Inflammatory macrophage treated with lipopolysaccharide for 4 hours (primary cell): ENCODE measurements at places on chromosomes 11 and 22.

- DNase-seq = no peak
These were observed 22.9 kb downstream of the UQCR10 start for GRCh38 chr22:29790061-29790460.

DNA sequence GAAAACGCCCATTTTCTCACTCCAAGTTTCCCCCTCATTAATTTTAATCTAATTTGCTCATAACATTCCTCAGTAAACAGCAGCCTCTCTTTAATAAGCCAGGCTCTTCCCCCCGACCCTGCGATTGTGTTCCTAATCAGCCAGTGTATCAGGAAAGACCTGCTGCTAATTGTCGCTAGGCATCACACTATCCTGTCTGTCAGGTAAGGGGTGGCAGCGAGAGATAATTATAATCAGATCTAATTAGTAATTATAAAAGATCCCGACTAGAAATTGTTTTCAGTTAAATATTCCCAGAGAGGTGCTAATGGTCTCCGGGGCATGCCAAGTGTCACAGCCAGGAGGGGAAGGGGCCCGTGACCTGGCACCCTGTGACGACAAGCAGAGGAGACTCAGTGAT is 142.8 kb downstream of the ST3GAL4 start:
- DNase-seq = no peak

DNA sequence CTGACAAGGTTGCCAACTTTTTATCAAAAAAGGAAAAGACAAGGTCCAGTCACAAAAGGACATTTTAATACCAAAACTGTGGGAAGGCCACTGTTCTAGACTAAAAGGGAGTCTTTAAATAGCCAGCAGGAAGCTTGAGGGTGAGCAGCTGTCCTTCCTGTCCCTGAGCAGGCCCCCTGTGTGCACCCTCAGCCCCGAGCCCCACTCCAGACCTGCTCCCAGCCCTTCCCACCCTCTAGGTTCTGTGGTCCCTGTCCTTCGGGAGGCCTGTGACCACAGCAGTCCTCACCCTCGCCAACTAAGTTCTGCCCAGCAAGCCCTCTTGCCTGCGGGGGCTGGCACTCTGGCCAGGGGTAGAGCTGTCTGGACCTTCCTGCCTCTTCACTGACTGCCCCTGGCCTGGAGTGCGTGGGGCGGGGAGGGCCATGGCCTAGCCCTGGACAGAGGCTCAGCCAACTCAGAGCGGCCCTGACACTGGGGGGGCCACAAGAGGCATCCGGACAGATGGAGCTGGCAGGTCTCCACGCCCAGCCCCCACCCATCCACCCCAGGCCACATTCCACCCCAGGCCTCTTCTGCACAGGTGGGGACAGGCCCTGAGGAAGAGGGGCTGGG is 1.6 kb upstream of the PLXNB2 start:
- no peak for DNase-seq

GRCh38 chr11:24496386-24496735 is 492 bp upstream of the LUZP2 start:
- no peak for DNase-seq

- DNase-seq = no peak
These were observed 88.9 kb downstream of the RRM1 start for GRCh38 chr11:4183410-4184057.

DNA sequence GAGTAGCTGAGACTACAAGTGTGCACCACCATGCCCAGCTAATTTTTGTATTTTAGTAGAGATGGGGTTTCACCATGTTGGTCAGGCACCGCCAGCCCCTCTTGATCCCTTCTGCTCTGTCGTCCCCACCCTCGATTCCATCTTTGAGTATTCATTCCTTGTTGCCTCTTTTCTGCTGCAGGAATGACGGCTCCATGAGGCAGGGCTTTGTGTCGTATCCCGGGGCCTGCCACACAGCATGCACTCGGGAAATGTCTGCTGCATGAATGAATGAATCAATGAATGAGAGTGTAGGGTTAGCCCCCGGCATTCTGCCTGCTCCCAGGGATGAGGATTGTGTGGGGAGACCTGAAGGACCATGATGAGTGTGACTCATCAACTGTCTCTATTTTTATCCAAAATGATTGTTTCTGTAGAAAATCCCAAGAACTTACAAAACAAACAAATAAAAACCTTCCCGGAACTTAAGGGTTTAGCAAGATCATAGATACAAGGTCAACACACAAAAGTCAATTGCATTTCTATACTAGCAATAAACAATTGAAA is 54.6 kb upstream of the SLC22A12 start:
- DNase-seq = no peak

- no peak for DNase-seq
These were observed 85.4 kb downstream of the WNT7B start for GRCh38 chr22:45891471-45891995.

DNA sequence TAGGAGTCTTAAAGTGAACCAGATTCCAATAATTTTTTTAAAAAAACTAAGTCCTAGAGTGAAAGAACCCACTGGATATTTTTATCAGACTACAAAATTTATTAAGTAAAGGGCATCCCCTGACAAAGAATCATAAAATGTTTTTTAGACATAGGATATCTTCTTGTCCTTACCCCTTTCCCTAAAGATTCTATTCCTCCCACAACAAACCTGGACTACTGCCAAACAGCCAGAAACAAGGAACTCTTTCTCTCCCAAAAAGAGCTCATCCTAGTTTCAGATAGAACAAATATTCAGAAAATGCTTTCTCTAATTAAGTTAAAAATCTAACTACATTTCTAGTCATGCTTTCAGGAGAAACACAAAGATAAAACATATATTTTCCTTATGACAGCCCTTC is 327.1 kb downstream of the FAM181B start:
- no peak for DNase-seq

DNA sequence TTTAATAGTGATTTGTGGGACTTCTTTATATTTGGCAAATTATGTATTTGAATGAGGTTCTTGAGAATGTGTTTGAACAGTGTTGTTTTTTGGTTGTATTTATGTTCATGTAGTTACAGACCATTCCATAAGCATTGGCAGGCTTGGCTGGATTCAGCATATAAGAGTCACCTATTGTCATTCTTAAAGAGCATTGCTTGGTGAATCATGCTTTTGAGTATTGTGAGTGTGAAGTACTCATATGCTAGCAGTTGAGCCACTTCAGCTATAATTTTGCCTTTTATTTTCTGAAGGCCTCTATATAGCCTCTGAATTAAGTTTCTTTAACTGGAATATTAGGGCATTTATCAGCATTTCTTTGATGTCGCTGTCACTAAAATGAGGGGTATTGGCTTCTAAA is 110.0 kb upstream of the GAL start:
- no peak for DNase-seq

GRCh38 chr11:65290448-65291165 is 24.1 kb upstream of the CDC42EP2 start:
- DNase-seq = peak; percentile 100

DNA sequence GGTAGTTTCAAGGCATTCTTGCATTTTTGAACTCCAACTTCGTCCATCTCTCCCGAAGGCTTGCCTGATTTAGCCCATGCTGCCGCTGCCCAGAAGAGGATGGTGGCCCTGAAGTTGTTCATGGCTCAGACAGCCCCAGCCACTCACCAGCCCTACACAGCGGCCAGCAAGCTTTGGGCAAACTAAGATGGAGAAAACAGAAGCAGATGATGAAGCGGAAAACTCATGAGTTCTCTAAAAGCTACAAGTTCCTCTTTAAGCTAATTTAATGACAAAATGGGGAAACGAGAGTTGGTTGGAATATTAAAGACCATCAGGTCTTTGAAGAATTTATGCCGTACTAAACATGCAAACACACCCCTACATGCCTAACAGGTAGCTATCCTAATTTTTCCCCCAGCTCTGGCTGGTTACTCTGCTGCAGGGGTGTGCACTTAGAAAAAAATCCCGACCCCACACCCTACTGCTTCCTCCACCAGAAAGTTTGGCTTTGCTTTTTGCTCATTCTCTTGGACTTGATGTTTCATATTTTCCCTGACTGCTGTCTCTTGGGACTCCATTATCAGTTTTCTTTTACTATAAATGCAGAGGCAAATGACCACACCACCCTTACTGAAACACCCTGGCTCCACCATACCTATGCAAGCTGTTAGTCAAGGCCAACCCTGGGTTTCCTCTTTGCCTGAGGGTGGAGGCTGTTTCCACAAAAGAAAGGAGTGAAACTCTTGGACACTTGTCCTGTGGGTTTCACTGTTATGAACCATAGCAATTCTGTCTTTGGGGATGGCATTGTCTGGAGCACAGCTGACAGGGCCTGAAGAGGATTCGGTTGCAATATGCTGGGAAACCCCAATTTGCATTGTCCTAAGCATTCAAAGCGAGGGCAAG is at the start of gene MPEG1:
MPEG1 (minus strand) TSS at position 184 of the 888 bp plus-strand sequence; CDS start at position 122, 62 bp downstream.
- DNase-seq = peak; percentile 94

DNA sequence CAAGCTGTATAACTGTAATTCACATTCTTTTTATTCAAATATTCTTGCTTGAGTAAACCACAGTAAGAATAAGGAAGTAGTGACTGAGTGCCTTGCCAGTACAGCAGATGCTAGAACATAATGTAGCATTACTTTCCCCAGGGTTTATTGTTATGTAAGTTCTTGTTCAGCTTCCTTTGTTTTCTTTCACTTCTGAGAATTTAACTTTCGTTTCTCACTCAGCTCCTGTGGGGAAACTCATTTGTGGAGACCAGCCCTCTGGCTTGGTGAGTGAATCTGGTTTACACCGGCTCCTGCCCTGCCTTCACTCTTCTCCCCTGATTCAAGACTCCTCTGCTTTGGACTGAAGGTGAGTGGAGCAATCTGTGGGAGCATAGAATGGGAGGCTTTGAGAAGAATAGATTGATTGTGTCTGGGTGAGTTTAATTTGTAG is at the start of gene TRIM22:
TRIM22 (plus strand) TSS at position 240 of the 433 bp plus-strand sequence. CDS start 6,443 bp downstream, outside the sequence.
- DNase-seq = peak; percentile 98

DNA sequence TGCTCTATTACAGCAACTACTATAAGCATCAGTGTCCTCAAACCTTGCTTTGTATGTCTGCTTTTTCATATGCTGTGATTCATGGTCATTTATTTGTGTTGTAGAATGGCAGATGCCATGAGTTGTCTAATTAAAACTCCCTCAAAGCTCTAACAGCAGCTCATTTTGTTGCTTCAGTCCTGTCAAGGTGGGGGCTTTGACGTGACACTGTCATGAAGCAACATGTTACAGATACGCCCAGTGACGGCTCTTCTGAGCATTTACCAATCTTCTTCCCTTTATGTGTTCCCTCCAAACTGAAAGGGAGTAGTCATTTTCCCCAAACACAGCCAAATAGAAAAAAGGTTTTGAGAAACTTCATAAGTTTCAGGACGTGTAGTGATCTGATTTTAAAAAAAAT is 106.7 kb downstream of the DBX1 start:
- DNase-seq = no peak
